Activated naive CD4-positive, alpha-beta T cell treated with anti-CD3 and anti-CD28 coated beads, Interleukin-2, amount 50 U/mL, for 72 hours (primary cell): ENCODE measurements at places on chromosomes 16 and 17. TPM values are rescaled to one million over a fixed set of nuclear protein-coding genes. Genes with fewer than 3 reads are reported as not detected.

ADAP2 gene
- 1.3 TPM for total RNA-seq

AKAP10 gene
- 55.8 TPM for total RNA-seq

DNA sequence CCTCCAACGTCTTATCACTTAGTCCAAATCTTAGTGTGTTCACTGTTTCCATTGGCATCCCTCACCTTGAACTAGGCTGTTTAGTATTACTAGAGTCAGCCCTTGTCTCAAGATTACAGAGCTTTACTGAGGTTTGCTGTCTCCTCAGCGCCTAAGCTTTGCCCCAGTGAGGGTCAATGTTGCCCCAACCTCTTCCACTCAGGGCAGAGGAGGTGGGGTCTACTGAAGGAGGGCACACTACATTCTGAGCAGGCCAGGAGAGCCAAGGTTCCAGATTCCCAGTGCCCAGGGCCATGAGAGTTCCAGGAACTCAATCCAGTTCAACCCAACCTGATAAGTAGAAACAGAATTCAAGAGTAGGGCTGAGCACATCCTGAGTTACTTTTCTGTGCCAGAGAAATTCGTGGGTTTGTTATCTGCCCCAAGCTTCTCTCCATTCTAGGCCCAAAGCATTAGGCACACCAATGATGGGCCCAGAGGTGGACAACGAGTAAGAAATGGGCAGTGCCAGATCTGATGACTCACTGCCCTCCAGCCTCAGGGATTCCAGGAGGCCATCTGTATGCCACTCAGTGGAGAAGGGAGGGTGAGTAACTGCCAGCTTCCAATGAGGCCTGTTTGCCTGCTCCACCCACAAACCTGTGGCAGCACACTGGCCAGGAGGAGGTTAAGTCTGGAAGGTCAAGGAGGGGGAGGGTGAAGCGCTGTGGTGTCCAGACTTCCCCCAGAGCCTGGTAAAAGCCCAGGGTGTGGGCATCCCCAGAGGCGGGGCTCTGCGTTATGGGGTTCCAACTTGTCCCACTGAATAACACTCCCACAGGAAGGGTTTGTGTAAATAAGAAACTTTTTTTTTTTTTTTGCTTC is 8.2 kb downstream of the TUBG2 start:
- no peak for DNase-seq

DNA sequence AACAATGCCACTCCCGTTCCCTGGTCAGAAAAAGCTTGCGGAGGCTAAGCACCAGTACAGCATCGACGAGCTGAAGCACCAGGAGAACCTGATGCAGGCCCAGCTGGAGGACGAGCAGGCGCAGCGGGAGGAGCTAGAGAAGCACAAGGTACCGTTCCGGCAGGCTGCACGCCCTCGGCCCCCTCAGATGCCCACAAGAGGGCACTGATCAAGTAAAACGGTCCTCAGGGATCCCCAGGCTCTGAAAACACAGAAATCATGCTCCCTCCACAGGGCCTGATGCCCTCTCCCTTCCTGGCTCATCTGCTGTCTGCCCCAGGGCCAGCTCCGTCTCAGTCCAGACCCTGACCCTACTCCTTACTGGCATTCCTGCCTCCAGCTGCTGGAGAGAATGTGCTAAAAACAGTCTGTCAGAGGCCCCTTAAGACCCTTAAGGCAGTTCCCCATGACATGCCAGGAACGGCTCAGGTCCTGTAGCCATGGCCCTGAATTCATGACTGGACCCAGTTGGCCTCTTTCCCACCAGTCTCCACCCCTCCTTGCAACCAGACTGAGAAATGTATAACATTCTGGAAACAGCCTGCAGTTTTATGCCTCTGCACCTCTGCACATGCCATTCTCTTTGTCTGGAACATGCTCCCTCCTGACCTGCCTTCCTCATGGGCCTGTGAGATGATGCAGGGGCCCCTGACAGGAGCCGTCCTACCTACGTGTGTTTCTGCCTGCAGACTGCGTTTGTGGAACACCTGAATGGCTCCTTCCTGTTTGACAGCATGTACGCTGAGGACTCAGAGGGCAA is 21.8 kb downstream of the DRC3 start:
- no peak for DNase-seq

- no peak for DNase-seq
Measured at GRCh38 chr16:57516176-57516725, 20.1 kb downstream of the CCDC102A start.

- no peak for DNase-seq
Measured at GRCh38 chr17:27547301-27547683, 83.7 kb upstream of the LGALS9 start.

GRCh38 chr16:68355447-68356248 is 44.8 kb downstream of the PRMT7 start:
- DNase-seq: peak; percentile 49

DNA sequence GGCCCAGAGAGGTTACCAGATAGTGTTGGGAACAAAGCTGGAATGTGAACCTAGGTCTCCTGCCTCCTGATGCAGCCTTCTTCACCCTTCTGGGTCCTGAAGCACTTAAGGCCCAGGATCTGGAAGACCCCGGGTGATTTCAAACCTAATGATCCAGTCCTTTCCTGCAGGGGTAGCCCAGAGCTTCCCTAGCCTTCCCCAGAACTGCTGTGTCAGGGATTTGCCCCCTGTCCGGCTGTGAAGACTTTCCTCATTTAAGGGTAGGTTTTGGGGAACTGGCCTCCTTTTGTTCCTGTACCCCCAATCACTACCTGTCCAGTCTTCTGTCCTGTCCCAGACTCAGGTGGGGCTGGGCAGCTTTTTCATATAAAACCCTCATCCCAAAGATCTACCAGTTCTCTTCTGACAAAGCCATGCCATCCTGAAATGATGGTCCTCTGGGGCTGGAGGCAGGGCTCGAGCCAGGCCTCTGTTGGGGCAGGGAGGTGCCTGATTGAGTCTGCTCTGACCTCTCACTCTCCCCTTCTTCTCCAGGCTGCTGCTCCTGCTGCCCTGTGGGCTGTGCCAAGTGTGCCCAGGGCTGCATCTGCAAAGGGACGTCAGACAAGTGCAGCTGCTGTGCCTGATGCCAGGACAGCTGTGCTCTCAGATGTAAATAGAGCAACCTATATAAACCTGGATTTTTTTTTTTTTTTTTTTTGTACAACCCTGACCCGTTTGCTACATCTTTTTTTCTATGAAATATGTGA is 1.3 kb downstream of the MT1X start:
- DNase-seq: no peak

- DNase-seq: peak; percentile 27
Measured at GRCh38 chr17:11644265-11645212, 46.3 kb downstream of the DNAH9 start.

SLFN5 gene
- 24.3 TPM for total RNA-seq

PRSS33 gene
- total RNA-seq: not detected

GRCh38 chr16:73813527-73813926 is 483.1 kb upstream of the PSMD7 start:
- DNase-seq: no peak

CEP295NL gene
- 0.61 TPM for total RNA-seq

ATP2C2 gene
- total RNA-seq: not detected

DNA sequence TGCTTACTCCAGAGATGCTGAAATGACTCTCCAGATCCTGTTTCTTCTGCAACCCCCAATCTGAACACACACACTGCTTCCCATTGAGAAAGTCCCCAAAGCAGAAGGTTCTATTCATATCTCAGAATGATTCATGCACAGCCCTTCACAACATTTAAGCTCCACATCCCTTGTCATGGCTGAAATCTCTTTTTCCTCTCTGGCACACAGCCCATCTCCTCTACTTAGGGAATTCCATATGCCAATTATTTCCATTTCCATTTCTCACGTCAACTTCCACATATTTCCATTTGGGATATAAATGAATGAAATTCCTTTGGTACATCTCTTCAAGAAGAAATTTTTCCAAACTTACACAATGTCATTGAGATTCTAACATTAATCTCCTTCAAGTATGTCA is 119.6 kb downstream of the CDH11 start:
- no peak for DNase-seq

- DNase-seq: no peak
Measured at GRCh38 chr16:58212824-58213655, 15.1 kb upstream of the CSNK2A2 start.

ZP2 gene
- not detected for total RNA-seq

SEPTIN12 gene
- not detected for total RNA-seq

- no peak for DNase-seq
Measured at GRCh38 chr16:68070806-68071517, 14.2 kb upstream of the NFATC3 start.

ARL17A gene
- 20.6 TPM for total RNA-seq

- DNase-seq: no peak
Measured at GRCh38 chr16:13994239-13995106, 74.5 kb downstream of the ERCC4 start.

CDH5 gene
- total RNA-seq: not detected

DNA sequence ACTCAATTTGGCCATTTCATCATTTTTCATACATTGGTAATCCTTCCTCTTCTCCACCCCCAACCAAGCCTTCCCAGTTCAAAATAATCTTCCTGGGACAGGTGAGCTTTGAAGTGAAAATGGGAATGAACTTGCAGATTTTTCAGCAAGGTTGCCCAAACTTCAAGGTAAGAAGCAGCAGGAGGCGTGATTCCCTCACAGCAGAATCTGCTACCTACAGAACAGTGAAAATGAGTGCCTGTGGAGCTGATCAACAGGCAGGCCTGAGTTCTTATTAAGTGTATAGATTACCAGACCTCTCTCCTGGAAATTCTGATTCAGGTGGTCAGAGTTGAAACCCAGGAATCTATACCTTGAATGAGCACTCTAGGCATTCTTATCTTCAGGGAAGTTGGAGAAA is 356.6 kb downstream of the RBFOX1 start:
- no peak for DNase-seq

DNA sequence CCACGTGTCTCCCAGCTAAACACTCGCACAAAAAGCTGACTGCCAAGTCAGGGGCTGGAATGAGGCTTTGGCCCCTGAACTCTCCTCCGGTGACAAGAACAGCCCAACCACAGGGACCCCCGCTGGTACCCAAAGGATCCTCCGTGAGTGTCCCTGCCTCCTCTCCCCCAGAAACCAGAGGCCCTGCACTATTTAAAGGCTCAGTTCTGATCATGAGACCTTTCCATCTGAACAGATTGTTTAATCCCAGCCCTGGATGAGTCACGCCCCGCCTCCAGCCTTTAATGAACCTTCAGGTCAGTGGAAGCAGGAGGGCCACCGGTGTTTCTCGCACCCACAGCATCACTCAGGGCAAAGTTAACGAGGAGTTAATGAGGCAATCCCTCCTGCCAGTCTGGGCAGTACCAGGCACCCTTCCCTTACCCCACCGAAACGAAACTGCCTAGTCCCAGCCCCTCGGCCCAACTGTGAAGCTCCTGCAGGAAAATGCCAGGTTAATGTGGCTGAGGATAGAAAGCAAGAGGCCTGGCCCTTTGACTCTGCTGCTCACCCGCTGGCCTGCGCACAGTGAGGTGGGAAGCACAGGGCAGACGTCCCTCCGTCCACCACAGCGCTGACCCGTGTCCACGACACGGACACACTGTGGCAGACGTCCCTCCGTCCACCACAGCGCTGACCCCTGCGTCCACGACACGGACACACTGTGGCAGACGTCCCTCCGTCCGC is 32.4 kb downstream of the TIMM22 start:
- DNase-seq: no peak

DNA sequence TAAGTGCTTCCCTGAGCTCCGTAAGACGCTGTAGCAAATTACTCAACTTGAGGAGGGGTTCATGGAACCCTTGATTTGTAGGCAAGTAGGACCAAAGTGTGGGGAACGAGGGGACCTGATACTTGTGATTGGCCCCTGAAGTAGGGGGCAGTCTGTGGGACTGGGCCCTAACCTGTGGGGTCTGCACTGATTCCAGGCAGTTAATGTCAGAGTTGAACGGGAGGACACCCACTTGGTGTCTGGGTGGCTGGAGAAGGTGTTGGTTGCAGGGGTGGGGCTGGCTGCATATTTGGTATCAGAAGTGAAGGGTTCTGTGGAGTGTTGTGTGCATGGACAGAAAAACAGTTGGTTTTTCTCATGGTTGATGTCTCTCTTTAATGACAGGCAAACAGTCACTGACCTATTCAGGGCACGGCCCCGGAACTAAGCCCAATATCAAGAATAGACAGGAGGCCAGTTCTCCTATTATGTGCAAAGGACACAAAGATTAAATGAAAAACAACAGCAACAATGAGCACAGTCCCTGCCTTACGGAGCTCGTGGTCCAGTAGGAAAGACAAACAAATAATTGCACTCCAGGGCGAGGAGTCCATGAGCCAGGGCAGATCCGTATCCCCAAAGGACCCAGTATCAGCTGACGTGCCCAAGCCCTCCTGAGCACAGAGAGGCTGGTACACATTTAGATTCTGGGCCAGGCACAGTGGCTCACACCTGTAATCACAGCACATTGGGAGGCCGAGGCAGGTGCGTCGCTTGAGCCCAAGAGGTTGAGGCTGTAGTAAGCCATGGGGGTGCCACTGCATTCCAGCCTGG is 19.2 kb downstream of the MXRA7 start:
- no peak for DNase-seq

GRCh38 chr16:89355686-89356085 is 134.7 kb downstream of the ANKRD11 start:
- DNase-seq: no peak

MYO15B gene
- 45.0 TPM for total RNA-seq

DNA sequence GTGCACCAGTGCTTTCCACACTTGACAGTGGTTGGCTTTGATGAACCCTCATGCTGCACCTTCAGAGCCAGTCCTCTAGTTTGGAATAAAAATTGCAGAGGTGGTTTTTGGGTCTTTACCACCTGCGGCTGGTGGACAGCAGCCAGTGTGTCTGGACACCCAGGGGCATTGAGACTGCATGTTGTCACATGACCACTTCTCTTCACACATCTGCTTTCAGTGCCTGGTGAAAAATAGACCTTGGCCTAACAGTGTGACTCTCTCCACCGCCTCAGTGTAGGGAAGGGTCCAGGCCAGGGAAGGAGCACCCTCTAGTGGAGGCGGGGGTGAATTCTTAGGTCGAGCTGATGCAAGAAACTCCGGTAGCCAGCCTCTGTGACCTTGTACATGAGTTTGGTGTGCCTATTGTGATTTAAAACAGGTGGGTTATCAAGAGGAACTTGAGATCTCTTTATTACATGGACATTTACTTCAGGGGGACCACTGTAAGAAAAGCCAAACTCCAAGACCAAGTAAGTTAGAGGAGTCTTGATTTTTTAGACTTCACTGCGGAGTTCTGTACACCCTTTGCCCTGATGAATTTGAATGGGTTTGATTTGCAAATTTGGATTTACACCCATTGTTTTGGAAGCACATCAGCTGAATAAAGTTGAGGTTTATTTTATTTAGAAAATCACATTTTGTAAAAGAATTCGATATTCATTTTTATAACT is 17.9 kb downstream of the GOSR2 start:
- no peak for DNase-seq

KREMEN2 gene
- not detected for total RNA-seq

GRCh38 chr16:66245072-66245471 is 121.4 kb upstream of the CDH5 start:
- no peak for DNase-seq

DNA sequence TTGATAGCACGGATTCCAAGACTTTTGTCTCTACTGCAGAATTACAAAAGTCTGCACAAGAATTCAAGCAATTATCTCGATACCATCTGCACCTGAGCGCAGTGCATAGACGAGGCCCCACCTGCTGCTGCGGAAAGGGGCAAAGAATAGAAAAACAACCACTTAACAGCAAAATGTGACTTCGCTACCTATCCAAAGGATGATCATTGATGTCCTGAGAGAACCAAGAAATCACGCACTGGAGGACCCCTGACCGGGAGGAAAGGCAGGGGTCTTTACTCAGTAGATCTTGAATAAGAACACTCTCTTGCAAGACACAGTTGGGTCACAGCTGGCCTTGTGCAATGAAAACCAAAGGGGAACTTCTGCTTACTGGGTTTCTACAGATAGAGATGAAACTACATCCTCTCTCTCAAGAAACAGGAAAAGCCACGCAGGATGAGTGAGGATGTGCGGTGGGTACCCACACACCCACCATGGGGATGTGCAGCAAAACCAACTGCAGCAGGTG is 147.4 kb upstream of the RPH3AL start:
- DNase-seq: no peak
